ENCODE measurements at places on chromosomes 6 and 20. TPM values are rescaled to one million over a fixed set of nuclear protein-coding genes. Genes with fewer than 3 reads are reported as not detected.

GRCh38 chr6:13045676-13046075 lies 282.7 kb downstream of the TBC1D7 start:
- no peak for DNase-seq

GRCh38 chr6:132666118-132666517 lies 7.1 kb upstream of the TAAR1 start:
- DNase-seq: no peak

- DNase-seq: no peak
Measured at GRCh38 chr6:89925826-89926225, 31.6 kb downstream of the GJA10 start.

DNA sequence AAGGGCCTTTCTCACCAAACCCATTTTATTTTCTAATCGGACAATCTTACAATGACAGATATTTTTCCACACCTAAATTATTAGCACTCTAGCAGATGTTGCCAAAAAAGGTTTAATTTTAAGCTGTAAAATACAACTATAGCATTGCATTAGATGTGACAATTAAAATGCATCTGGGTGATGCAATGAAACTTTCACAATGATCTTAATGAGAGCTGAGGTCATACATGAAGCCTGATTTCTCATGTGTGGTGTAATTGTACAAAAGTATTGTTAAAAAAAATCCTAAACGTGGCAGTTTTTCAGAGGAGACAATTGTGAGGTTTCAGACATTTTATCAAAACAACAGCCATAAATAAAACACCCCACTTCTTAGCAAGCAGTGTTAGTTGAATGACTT lies 606.0 kb downstream of the HDGFL1 start:
- no peak for DNase-seq

- no peak for DNase-seq
Measured at GRCh38 chr20:38747495-38748096, 664 bp upstream of the ACTR5 start.

FILIP1 gene
- not detected for total RNA-seq
